Epithelial cell of esophagus (primary cell): ENCODE measurements at places on chromosomes 6 and 20.

DNA sequence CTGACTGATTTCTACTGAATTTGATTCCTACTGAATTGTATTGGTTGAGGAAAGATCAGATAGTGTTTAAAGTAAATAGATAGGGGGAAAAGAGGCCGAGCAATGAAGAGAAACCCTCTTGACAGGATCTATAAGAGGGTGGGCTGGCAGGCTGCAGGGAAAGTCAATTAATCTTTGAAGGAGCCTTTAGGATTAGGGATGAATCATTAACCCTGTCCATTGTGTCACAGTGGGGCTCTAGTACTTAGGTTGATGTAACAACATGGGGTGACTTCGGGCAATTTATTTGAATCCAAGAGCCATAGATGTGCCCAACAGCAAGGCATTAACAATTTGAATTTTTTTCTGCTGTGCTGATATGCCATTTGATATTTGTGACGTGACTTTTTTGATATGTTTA lies 7.5 kb downstream of the RFX6 start:
- DNase-seq, result no peak

DNA sequence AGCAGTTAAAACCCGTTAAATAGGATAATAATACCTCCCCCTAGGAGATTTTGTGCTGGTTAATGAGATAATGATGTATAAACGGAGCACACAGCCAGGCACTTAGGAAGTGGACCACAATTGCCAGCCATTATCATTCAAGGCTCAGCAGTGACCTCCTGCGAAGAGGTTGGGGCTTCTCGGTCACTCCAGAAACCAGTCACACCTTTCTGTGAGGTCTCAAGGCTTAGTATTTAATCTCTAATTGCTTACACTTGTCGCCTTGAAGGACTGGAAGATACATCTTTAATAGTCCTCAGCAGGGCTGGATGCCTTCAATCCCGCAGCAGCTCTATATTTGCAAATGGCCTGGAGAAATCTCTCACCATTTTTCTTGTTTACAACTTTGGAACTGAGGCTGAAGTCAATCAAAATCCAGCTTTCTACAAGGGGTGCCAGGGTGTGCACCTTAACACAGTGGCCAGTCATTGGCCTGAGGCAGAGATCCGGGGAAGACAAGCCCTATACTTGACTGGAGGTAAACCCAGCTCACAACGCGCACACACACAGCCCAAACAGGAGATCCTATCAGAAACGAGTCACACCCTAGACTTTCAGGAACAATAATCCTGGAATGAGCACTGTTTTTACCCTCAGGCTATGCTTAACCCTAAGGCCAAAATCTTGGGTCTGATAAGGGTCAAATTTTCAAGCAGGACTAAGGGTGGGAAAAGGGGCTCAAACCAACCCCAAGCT lies 1.2 kb downstream of the POU5F1 start:
- no peak for DNase-seq

- DNase-seq, result no peak
Measured at GRCh38 chr20:19453410-19453809, 241.0 kb downstream of the SLC24A3 start.

GRCh38 chr6:125251516-125252220 lies 50.1 kb downstream of the HDDC2 start:
- no peak for DNase-seq

DNA sequence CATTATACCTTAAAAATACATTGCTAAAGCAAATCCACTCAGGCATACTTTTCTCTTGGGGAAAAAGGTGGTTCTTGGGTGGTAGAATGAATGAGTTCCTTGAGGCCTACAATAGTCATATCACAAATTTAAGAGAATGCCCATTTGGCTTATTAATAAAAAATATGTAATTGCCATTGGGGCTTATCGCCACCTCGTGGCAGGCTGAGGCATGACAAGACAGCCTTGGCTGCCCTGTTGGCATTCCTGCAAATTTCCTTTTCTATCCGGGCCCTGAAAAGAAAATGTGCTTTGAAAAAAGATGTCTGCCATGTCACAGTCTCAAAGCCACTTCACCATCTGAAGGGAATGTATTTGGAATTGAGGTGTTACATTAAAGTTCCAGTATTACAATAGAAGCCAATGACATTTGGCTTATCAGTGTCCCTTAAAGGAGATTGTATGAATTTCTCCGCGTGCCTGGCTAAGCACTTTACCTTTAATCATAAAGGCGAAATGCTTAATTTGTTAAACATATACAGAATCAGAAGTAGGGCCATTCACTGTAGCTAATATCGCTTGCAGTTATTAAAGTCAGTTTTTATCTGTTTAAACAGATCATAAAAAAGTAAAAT lies 188.3 kb upstream of the ZFP64 start:
- DNase-seq, result peak; percentile 36

DNA sequence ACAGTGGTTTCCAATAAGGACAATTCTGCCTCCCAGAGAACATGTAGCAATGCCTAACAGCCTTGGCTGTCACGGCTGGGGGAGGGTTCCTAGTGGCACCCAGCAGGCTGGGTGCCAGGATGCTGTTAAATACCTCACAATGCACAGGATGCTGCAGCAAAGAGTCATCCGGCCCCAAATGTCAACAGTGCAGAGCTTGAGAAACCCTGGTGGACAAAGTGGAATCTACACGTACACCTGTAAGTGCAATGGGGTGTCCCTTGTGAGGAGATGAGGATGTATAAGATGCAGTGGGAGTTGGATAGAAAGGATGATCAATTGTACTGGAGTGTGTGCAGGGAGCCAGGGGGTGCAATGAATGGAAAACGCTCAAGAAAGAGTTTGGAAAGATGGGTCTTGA lies 142.4 kb downstream of the FNDC1 start:
- peak; percentile 2 for DNase-seq

GRCh38 chr20:51542571-51543421 lies at the start of gene NFATC2:
NFATC2 (minus strand) TSS chr20:51542719; CDS start chr20:51542499, 220 bp downstream.
- DNase-seq, result no peak

DNA sequence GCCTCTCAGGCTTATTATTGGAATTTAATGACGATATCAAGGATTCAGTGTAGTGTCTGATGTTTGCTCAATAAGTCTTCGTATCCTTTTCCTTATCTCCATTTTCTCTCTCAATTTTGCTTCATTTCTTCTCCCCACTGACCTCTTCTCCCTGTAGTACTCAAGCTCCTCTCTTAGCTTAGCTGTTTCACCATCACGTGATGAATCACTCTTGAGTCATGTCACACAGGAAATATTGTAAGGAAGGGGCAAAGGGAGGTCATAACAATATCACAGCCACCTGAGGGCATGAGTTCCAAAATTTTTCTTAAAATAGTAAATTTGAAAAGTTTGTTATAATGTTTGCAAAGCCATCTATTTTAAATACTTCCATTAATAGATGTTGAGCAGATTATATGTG lies 392.2 kb upstream of the MARCKS start:
- peak; percentile 87 for DNase-seq

DNA sequence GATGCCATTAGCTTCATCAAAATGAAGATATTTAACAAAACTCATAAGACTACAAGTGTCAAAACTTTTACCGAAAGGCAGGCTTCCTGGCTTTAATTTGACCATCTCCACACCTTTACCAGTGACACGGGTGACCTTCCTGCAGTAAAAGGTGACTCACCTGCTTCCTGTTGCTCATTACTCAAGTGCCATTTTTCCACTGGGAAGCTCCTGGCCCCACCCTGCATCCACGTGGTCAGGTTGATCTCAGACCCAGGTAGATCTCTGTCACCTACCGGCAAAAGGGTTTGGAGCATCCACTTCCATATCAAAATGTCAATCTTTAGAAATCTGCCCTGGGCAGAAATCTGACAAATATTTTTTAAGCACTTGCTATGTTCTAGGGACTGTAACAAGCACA lies 31.9 kb upstream of the CDH4 start:
- DNase-seq, result peak; percentile 7

DNA sequence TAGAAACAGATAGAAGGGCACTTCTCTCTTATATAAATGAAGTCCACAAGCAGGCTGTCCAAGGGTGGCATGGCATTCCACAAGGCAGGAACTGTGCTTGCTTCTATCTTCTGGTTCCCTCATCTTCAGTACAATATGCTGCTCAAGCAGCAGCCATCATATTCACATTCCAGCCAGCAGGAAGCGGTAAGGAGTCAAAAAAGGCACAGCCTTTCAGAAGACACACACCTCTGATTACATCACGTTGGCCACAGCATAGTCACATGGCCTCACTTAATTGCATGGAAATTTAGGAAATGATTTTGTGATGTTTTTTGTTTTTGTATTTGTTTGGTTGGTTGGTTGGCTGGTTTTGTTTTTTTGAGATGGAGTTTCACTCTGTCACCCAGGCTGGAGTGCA lies 19.0 kb downstream of the REM1 start:
- peak; percentile 59 for DNase-seq

DNA sequence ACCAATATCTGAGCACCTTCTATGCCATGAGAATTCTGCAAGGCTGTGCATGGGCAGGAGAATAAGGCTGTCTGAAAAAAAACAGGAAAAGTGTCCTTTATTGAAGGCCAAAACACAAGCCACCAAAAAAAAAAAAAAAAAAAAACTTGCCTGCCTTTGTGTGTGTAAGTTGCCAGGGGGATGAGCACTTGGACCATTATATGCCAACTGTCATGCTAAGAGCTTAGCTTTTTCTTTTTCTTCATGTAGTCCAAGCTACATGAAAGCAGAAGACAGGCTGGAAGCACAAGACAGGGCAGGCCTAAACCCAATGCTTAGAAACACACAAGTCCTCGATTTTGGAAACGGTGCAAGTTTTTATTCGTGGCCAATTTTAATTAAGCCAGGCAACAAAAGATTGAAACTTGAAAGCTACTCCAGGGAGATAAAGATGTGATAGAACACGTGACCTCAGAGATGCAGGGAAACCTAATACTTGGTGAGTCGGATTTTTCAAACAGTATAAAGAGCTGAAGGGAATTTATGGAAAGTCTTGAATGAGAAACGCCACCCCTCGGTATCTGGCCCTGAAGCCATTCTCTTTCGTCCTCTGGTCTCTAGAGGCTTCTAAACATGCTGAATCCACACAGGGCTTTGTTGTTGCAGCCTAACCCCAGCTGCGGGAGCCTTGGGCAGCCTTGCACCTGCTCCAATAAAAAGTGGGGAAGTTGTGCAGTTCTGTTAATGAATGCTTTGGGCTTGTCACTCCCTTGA lies 8.6 kb downstream of the BMP7 start:
- DNase-seq, result no peak

DNA sequence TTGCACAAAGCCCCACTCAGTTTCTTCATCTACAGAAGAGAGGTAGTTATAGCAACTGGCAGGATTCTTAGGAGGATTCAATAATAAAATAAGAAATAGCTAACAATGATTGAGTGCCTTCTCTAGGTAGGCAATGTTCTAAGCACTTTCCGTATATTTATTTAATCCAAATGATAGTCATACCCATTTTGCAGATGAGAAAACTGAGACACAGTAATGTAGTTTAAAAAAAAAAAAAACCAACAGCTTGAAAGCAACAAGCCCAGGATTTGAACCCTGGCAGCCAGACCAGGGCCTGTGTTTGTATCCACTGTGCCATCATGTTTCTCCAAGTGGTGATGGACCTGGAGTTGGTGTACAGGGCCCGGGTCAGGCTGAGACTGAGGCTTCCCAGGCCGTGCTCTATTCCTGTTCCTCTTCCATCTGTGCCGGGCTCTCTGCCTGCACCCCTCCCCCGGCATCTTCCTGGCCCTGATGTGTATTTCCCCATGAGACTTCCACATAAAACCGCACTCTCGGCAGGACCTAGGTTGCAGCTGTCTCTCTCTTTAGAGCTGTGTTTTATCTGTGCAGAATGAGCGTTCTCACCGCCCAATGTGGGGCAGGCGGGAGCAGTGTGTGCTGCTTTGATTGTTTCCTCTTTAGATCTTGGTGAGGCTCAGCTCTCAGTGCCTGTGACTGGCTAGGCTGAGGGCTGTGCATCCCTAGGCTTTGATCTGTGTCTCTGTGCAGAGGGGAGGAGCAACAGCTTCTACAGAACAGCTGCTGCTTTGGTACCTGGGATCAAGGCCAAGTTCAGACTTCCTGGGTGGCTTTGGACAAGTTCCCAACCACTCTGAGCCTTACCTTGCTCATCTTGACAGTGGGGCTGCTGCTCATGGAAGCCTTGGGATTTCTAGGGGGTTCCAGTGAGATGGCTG lies 49.5 kb downstream of the TOX2 start:
- DNase-seq, result no peak

GRCh38 chr20:38791291-38791690 lies 14.2 kb upstream of the PPP1R16B start:
- no peak for DNase-seq

DNA sequence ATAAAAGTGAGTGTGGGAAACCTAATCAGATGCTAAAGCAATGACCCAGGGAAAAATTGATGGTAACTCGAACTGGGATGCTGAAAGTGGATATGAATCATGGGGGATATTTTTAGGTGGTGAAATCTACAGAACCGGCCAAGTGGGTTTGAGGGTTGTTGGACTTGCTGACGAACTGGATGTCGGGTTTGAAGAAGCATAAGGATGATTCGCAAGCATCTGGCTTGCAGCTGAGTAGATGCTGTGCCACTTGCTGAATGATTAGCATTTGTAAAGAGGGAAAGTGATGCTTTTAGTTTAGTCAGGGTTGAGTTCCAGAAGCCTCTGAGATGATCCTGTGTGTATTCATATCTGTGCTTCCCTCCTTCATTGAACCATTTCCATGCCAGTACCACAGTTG lies 54.9 kb downstream of the UBR2 start:
- peak; percentile 88 for DNase-seq

GRCh38 chr6:63573899-63574553 lies 1.7 kb downstream of the LOC128125822 start:
- DNase-seq, result peak; percentile 74

DNA sequence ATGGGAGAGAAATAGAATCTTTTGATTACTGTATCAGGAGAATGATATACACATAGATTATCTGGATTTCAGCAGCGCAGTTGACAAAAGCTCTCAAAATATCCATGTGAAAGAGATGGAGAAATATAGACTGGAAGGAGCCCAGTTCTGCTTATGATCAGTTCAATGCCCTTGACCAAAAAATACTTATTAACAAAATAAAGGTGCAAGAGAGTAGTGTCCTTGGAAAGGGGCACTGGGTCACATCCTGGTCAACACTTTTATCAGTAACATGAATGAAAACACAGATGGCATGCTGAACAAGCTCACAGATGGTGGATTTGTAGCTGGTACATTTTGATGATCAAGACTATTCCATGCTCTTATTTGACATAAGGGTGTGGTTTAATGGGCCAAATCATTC lies 63.9 kb upstream of the PLEKHG1 start:
- no peak for DNase-seq

GRCh38 chr20:45392733-45393132 lies 14.6 kb upstream of the TP53TG5 start:
- DNase-seq, result no peak

DNA sequence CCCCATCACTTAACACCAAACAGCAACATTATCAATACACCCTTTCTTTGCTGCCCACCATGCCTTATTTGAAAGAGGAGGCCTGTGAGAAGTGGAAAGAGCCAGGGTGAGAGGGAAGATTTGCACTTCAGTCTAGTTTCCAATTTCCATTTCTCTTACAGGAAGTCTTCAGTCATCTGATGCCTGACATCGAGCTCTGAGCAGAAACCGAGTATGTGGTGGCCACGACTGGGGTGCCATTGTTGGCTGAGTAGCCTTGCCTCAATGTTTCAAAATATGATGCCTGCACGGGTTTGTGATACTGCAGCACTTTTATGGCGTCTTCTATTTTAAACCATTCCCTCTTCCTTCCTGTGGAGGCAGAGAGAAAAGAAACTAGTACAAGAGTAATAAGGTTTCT lies 39.8 kb upstream of the SMIM29 start:
- DNase-seq, result no peak
